CD4-positive, alpha-beta T cell treated with Interleukin-15 for 4 hours (primary cell): ENCODE measurements at places on chromosomes 3 and 15.

GRCh38 chr3:73784686-73785392, 160.1 kb upstream of the PDZRN3 start:
- no peak for DNase-seq

GRCh38 chr3:13303410-13303809, 116.7 kb downstream of the NUP210 start:
- no peak for DNase-seq

DNA sequence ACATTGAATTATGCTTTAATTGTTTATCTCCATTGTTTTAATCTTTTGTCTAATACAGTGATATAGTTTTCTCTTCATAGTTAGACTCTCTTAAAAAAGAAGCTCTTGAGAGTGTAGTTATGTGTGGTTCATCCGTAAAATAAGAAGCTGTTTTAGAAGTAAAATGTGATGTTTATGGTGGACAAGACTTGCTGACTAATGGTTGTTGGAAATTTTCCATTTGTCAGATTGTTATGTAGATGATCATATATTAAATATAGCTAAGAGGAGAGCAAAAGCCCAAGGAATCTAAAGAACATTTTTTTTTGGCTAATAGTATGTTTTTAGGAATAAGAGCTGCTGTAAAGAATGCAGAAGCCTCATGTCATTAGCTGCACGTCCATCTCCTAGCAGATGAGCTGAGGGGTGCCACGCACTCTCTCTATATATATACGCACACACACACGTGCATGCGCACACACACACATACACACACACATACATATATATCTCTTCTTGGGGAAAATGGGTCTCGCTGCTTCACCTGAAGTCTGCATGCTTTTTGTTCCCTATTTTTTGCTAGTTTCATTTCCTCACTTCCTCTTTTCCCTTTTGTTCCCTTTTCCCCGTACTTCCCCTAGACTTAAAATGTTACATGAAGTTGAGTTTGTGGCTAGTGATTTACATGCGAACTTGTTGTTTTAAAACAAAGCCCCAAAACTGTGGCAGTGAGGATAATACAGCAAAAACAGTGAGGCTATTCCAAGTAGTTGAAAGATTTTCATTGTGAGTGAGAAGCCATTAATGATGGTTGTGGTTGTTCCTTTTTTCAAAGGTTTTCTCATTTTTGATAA, 107.8 kb downstream of the MBNL1 start:
- DNase-seq = no peak

- no peak for DNase-seq
Measured at GRCh38 chr15:91150502-91151160, 50.6 kb downstream of the SV2B start.

DNA sequence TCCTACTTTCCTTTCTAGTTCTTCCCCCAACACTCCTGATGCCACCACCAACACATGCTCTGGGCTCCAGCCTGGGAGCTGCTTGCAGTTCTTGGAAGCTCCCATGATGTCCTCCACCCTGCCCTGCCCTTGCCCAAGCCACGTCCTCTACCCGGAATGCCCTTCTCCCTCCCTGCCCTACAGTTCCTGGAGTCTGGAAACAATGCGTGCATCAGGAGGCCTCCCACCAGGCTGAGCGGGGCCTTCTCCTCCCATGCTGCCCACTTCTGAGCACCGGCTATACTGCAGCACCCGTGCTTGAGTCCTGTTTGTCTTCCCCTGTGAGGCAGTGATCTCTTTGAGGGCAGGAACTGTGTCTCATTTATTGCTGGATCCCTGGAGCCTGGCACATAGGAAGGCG, 44.6 kb downstream of the DGKG start:
- DNase-seq = no peak

- DNase-seq = no peak
Measured at GRCh38 chr3:10523561-10523960, 18.2 kb upstream of the ATP2B2 start.

DNA sequence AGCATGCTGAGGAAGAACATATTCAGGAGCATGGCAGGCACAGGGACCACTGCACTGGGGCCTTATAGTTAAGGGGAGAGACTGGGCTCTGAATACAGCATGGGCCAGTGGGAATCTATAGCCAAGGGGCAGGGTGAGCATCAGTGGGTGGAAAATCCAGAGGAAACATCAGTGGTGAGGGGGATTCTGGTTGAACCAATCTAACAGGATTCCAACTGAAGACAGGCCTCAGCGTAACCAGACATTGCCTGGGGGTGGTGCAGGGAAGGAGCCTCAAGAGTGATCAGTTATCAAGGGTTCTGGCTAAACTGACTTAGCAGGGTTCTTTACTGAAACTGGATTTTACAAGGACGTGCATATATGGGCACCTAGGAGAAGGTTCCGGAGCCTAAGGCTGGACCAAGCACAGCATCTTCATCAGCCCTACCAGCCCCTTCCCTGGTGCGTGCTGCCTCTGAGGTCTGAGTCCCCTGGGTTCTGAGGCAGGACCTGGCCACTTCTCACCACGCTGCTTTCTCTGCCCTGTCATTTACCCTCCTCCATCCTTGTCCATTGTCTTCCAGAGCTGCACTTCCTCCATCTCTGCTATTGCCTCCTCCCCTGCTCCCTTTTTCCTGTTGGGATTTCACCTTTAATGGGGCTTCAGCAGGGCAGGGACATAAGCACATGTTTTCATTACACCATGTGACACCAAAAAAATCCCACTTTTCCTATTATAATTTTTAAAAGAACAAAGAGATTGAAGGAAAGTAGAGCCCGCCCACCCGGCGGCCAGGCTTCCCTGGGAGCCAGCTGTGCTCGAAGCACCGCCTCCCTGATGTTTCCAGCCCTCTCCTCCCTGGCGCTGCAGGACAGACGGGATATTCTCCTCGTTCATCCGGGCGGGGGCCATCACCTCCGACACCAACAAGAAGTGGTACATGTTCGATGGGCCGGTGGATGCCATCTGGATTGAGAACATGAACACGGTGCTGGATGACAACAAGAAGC, 52.1 kb downstream of the DNAH1 start:
- no peak for DNase-seq

GRCh38 chr15:88898736-88899135, 3.4 kb upstream of the HAPLN3 start:
- no peak for DNase-seq

DNA sequence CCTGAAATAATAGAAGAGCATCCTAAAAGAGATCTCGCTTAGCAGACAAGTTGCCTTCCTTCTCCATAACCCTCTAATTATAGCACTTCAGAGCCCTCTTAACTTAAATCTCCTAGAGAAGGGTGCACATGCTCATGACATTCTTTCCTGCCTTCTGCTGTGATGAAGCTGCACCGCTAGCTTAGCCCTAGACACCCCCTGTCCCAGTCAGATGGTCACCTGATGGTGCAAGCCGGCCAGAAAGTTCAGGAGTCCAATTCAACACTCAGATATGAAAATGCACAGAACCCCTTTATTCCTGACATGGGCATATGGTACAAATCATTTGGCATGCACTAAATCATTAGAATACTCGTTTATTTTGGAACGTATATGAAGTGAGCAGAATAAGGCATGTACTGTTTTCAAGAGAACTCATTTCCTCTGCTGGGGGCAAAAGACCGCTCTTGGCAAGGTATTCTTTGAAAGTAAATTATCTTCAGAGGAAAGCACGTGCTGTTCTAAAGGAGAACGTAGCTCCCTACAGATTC, 420.4 kb upstream of the PROK2 start:
- no peak for DNase-seq

GRCh38 chr3:20669675-20670074, 483.7 kb upstream of the SGO1 start:
- no peak for DNase-seq

DNA sequence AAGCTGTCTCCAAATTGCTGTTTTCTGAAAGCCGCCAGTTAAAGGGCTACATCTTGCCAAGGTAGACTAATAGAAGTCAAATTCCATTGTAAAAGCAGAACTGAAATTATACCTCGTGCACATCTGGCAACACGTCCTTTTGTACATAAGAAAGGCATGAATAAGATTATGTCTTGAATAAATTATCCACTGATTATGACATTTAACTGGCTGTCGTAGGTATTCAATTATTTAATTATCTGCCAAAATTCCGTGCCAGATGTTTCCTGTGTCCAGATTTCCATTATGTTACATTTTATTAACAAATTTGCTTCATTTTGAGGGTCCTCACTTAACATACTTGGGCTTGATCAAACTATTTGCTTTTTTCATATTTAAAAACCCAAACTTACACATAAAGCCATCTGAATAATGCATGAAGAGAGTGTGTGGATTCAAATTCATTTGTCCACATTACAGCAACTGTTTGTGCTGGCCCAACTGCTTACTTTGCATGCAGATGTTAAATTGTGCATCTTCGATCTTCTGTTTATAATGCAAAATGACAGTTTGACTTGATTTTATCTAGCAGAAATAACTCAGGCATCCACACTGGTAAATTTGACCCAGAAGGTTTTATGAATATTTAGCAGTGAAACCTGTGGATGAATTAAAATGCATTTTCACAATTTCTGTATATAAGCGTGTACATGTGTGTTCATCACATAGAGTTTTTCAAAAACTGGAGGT, 701.5 kb downstream of the ZNF385D start:
- no peak for DNase-seq

- DNase-seq = no peak
Measured at GRCh38 chr3:150293401-150294001, 114.6 kb upstream of the TSC22D2 start.

DNA sequence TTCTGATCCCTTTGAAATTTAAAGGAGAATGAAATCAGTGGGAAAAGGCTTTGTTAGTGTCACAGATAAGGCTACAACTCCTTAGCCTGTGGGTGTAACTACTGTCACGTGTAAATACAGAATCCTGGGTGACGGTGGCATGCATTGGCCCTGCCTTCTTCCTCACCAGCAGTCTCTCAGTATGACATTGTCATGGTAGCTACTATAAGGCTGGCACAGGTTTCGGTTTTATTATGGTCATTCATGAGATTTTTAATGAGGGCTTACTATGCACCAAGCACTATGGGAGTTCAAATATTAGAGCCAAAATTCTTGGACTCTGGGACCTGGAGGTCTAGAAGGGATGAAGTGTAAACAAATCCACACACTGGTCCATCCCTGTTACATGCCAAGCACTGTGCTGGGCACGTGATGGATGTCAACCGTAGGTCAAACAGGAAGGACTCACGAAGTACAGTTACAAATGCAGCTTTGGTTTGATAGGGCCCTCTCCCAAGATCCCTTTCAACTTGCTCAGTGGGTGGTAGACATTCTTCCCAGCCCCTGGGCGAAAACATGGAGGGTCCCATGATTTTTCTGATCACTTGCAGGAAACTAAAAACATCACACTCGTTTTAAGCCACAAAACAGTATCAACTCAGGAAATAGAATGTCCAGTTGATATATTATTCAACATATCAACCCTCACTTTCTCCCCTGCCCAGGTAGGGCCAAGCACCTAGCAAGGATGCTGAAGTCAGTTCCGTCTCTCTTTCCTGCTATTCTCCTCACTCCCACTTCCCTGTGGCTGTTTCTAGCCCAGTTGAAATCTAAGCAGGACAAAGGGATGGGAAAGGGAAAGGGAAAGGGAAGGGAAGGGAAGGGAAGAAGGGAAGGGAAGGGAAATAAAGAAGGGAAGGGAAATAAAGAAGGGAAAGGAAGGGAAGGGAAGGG, 25.3 kb downstream of the BFSP2 start:
- DNase-seq = no peak

GRCh38 chr3:62090066-62090465, 283.3 kb downstream of the FEZF2 start:
- DNase-seq = no peak

GRCh38 chr3:120153294-120153693, 59.0 kb upstream of the GSK3B start:
- DNase-seq = no peak

- no peak for DNase-seq
Measured at GRCh38 chr15:31468911-31469785, 142.5 kb downstream of the KLF13 start.

GRCh38 chr3:138113326-138113725, 2.1 kb downstream of the DZIP1L start:
- no peak for DNase-seq

GRCh38 chr3:52088445-52089367, 32.3 kb upstream of the DUSP7 start:
- DNase-seq = no peak

- no peak for DNase-seq
Measured at GRCh38 chr3:148643389-148643840, 54.3 kb upstream of the AGTR1 start.

DNA sequence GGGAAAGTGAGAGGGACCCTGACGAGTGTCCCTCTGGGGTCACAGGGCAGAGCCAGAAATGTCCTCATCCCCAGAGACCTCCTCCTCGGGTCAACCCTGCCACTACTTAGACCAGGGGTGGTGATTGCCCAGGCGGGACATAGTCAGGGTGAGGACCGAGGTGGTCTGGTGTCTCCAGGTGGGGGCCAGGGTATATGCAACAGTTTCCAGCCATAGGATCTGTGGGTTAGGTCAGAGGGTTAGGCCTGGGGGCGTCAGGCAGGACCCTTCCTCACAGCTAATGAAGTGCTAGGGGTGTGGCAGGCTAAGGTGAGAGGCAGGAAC, 22.3 kb upstream of the FBLN2 start:
- DNase-seq = no peak

DNA sequence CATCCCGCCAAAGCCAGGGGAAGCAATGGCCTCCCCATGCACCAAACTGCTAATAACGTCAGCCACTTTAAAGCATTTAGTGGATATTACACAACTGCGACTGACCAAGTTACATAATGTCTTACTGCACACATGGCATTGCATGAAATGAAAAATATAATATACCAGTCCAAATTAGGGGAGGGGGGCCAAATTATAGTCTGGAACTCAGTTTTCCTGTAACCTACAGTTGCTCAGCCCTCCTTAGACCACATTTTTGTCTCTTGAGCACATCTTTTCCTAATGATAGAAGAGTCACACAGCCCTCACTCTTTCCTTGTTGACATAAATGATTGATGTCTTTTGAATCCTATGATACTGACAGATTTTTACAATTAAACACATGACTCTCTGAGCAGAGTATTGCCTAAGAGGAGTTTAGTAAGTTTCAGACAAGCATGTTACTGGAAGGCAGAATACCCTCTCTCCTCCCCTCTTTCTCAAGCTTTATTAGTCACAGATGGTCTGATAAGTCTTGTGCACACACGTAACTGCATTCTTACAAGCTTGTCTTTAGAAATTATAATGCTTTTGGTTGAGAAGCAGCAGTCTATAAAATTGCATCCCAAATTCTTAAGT, 1.1 kb upstream of the PLD1 start:
- no peak for DNase-seq

DNA sequence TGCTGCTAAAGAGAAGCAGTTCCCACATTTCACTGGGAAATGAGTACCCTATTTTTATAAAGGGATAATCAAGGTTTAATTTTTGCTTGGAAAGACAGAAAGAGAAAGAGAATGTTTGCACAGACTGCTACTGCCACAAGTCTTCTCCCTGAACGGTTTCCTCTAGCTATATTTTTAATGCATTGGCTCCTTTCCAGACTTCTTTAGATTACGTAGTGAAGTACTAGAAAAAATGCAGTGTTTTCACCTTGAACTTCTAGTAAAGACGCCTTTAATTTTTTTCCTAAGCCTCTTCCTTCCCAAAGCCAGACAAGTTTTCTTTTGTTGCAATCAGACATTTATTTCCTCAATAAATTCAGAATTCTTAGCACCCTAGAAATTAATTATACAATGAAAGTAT, 248.3 kb upstream of the CCDC54 start:
- DNase-seq = no peak
